ENCODE measurements at places on chromosomes 7 and 10.

DNA sequence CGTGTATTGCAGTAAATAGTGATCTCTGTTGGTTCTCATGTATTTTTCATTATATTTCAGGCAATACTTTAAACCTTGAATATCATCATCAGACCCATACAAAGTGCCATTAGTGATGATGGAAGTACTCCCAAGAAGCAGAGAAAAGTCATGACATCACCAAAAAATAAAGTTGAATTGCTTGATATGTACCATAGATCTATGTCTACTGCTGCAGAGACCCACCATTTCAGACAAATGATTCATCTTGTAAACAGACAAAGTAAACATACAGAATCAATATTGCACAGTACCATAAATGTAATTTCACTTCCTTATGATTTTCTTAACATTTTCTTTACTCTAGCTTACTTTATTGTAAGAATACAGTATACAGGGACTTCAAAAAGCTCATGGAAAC is 347.8 kb downstream of the IPMK start:
- DNase-seq: no peak

- no peak for DNase-seq
These were observed 3.2 kb upstream of the VSTM4 start for GRCh38 chr10:49118430-49119074.

- DNase-seq: no peak
These were observed 87.8 kb upstream of the KLF6 start for GRCh38 chr10:3872712-3873329.

GRCh38 chr10:354901-355617 is 219.8 kb downstream of the ZMYND11 start:
- no peak for DNase-seq

DNA sequence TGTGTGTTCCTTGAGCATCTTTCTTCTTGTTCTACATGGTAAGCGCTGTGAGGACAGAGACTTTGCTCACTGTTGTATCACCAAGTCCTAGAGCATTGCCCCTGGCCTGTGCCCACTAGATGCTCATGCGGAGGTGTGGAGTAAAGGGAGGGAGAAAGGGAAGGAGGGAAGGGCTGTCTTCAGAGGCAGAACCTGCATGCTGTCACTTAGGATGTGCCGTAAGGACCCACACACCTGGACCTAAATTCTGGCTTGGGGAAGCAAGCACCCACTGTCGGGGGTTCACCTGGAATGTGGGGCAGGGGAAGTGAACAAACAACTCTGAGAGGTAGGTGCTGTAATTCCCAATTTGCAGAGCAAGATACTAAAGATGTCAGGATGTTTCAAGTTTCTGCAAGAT is 129.5 kb downstream of the PTPN20 start:
- DNase-seq: no peak

DNA sequence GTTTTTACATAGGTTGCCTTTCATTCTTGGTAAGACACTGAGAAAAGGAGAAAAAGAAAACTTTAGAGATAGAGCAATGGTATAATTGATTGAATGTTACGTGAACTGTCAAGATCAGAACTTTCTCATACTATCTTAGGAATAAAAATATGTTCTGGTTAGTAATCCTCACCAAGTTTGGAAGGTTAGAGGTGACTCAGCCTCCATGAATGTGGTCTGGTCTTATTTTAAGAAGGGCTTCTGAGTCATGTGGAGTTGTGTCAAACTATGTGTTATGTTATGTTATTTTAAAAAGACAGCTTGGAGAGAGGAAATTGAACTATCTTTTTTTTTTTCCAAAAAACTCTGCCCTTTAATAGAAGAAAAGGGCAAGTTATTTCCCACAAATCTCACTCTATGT is 458.6 kb upstream of the KLF6 start:
- no peak for DNase-seq
